ENCODE measurements at places on chromosomes 16 and 17.

GRCh38 chr17:81049372-81049911 lies 14.5 kb downstream of the BAIAP2 start:
- DNase-seq: no peak

DNA sequence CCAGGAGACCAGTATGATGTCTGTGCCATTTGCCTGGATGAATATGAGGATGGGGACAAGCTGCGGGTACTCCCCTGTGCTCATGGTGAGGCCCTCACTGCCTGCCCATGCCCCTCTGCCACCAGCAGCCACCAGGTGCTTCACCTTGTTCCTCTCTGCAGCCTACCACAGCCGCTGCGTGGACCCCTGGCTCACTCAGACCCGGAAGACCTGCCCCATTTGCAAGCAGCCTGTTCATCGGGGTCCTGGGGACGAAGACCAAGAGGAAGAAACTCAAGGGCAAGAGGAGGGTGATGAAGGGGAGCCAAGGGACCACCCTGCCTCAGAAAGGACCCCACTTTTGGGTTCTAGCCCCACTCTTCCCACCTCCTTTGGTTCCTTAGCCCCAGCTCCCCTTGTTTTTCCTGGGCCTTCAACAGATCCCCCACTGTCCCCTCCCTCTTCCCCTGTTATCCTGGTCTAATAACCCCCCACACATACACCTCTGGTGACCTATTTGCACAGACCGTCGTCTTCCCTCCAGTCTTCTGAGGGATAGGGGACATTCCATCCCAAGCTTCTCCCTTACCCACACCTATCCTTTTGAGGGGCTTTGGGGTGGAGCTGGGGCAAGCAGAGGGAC lies 3.7 kb downstream of the PFN1 start:
- no peak for DNase-seq

- DNase-seq: no peak
Measured at GRCh38 chr16:82638095-82638798, 11.5 kb downstream of the CDH13 start.

DNA sequence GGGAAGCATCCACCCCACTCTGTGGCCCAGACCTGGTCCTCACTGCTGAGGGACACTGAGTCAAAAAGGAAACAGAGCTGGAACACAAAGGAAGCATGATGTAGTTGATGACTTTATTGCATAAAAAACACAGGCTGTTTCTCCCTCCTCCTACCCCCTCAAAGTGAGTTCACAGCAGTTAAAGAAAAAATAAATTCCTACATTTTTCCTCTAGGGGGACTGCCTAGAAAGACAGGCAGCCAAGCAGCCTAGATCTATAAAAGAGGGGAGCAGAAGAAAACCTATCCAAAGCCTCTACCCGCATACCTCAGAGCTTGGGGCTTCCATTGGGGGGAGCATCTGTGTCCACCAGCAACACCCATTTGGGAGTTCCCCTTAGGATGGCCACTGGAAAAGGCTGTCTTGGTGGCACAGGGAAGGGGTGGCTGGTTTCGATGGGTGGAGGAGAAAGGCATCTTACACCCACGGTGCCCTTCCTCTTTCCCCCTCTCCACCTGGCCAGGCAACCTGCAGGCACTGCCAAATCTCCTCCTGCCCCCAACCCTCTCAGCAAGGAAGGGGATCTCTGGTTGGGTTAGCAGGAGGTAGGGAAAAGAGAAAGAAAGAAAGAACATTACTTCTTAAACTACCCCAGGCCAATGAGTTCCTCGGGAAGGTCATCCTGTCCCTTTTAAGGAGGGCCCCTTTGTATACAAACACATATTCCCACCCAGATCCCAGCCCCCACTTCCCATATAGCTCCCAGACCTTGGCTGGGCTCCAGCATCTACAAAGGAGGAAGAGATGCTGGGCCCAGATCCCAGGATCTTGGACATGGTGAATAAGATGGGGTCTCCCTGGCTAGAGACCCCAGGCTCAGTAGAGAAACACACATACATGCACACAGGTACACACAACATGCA lies 4.0 kb upstream of the SCRN2 start:
- DNase-seq: no peak

DNA sequence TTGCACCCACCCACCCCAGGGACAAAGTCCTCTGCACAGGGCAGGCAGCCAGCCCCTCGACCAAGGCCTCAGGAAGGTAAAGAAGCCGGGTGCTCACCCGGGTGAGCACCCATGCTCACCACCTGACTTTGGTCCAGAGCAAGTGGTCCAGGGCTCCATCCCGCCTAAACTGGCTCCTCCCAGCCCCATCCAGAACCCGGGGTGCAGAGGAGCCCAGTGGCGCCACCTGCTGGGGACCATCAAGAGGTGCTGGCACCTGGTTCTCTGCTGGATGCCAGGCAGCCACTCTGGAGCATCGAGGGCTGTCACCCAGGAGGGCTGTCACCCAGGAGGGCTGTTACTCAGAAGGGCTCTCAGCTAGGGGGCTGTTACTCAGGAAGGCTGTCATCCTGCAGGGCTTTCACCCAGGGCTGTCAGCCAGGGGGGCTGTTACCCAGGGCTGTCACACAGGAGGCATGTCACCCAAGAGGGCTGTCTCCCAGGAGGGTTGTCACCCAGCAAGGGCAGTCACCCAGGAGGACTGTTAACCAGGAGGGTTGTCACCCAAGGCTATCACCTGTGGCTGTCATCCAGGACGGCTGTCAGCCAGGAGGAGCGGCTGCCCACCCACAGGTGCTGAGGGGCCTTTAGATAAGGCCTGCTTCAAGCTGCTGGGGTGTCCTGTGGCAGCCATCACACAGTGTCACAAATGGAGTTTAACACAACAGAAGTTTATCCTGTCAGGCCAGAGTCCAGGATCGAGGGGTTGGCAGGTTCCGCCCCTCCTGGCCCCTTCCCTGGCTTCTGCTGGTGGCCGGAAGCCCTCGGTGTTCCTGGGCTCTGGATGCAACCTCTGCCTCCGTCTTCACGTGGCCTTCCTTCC lies 98.5 kb downstream of the TNFRSF13B start:
- DNase-seq: peak; percentile 11

- no peak for DNase-seq
Measured at GRCh38 chr16:47643323-47644000, 182.3 kb downstream of the PHKB start.

DNA sequence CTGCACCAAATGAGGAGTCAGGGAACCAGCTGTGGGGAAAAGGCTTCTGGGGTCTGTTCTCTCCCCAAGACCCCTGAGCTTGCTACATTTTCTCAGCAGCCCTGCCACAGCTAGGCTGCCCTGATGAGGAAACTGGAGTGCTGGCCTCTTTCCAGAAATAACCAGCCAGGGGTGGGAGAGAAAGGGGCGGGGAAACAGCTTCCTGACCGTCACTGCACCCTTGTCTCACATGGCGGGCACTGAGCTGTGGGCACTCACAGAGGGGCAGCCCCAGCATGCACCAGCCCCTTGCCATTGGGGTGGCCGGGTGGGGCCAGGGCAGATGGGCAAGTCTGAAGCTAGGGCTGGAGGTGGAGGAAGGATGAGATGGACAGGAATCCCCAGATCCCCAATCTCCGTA lies 2.9 kb downstream of the SRL start:
- no peak for DNase-seq

DNA sequence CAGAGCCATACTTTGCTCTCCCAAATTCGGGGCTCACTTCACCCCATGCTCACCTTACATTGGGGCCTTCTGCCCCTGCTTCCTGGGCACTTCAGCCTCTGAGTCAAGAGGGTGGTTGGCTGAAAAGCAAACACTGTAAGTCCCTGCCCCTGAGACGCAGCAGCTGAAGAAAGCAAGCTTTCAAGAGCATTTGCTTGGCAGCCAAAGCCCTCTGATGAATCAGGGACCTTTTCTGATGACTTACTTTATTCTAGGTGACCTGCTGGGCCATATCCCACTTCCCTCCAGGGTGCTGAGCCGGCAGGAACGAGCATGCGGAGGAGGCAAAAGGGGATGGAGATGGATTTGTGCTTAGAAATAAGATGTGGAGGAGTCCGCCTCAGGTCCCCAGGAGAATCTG lies 147.0 kb upstream of the TNRC6C start:
- DNase-seq: no peak

GRCh38 chr16:66894948-66895688 lies 14.8 kb downstream of the PDP2 start:
- DNase-seq: peak; percentile 60

GRCh38 chr17:78063489-78063888 lies 65.1 kb downstream of the TMC6 start:
- no peak for DNase-seq

DNA sequence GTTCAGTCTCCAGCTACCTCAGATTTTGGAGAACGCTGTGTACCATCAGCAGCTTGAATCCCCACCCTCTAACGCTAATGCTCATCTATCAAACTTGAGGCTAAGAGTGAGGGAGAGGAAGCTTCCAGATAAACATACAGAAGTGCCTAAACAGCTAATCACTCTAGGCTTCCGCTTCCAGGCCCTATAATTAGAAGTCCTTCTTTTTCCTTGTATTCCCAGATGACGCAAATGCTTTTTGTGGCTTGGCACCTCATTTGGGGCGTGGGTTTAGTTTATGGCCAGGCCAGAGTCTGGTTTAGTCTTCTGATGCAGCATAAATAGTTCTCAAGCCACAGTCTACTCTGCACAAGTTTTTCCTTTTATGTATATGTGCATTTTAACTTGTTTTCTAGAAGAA lies 263.4 kb downstream of the BCAS3 start:
- no peak for DNase-seq

DNA sequence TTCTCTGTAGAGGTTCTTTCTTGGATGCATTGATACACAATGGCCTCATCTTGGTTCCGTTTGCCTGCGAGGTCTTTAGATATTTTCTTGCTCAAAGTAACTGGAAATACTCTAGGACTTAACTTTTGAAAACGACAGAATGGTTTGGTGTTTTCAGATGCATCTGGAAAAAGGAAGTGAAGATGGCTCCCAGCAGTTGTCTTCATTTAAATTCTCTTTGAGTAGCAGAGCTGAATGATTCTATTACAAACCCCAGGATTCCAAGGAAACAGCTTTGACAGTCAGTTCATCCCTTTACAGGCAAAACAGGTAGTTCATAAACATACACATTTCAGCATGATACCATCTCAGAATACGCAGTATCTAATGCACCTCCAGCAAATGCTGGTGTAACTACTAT lies 54.8 kb downstream of the PSMD12 start:
- no peak for DNase-seq

DNA sequence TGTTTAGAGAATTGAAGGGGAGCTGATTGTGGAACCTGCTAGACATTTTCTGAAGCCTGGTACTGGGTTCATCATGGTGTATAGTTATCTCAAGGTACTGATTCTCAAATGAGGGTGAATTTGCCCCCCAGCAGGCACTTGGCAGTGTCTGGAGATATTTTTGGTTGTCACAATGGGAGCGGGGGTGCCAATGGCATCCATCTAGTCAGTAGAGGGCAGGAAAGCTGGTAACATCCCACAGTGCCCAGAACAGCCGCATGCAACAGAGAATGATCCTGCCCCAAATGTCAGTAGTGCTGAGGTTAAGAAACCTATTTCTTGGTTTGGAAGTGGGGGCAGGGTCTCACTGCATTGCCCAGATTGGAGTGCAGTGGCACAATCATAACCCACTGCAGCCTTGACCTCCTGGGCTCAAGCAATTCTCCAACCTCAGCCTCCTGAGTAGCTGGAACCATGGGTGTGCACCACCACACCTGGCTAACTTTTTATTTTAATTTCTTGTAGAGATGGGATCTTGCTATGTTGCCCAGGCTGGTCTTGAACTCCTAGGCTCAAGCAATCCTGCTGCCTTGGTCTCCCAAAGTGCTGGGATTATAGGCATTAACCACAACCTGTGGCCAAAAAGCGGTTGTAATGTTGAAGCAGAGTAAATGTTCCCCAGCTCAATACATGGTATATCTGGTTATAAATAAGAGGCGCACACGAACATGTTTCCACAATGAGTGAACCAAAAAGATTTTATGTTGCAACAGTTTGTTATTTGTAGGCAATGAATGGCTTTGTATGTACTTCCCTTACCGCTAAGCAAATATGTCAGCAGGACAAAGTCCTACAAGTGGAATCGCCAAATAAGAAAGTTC lies 46.4 kb upstream of the EEF2KMT start:
- no peak for DNase-seq

DNA sequence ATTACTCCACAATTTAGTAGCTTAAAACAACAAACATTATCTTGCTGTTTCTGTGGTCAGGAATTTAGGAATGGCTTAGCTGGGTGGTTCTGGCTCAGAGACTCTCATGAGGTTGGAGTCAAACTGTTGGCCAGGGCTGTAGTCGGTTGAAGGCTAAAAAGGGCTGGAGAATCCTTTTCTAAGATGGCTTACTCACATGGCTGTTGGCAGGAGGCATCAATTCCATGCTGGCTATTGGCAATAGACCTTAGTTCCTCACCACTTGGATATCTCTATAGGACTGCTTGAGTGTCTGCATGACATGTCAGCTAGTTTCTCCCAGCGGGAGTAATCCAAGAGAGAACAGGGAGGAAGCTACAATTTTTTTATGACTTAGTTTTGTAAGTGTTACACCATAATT lies 6.6 kb upstream of the EFCAB13 start:
- DNase-seq: no peak

Measured in NCI-H1694 (cell line).